Stimulated activated CD4-positive, alpha-beta T cell treated with anti-CD3 and anti-CD28 coated beads, Interleukin-1b, Interleukin-23, amount 100 ng/mL, for 1 hour (primary cell): ENCODE measurements at places on chromosomes 3 and 15.
A peak's percentile ranks its signal among the peaks of the same experiment; 100 is the strongest.

- no peak for DNase-seq
These were observed 12.5 kb downstream of the DPH6 start for GRCh38 chr15:35533130-35534110.

GRCh38 chr15:85324202-85324601 is 56.2 kb upstream of the AKAP13 start:
- no peak for DNase-seq

DNA sequence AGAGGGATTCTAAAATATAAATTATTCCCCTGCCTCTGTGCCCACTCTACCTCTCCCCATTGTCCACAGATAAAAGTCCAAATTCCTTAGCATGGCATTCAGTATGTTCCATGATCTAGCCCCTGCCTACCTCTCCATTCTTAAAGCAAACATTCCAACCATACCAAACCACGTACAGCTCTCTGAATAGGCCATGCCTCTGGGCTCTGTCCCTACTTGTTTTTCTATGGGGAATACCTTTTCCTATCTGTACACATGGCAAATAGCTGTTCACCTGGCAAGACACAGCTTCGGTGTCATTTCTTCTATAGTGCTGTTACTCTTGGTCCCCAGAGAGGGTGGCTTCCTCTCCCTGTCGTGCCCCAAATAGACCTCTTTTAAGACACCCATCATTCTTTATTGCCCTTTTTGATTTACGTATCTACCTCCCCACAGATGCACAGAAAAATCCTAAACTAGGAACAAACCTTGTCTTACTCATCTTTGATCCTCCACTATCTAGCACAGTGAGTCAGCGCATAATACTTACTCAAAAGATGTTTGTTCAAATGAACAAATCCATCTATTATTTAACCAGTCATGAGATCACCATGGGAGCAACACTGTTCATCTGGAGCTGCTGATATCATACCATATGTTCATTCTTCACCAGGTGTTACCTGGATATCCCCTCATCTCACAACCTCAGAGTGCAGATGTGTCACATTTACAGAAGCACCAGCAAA is 329.8 kb downstream of the THSD4 start:
- no peak for DNase-seq

GRCh38 chr3:195910499-195910845 is 2.1 kb upstream of the TNK2 start:
- DNase-seq: no peak

DNA sequence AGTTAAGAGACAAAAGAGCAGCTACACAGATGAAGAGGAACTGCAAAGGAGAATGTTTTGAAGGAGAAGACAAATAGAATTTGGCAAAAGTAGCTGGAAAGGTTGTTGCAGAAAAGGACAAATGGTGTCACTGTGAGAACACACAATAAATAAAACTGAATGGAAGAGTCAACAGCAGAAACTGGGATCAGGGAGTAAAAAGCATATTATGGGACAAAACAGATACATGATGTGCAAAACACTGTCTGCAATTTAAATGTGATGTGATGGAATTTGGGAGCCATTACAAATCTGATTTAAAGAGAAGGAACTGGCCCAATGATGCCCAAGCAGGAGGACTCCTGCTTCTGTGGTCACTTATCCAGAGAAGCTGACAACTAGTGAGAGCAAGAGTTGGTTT is 46.1 kb downstream of the CD47 start:
- DNase-seq: no peak

- DNase-seq: no peak
These were observed at the start of gene MAGEL2 for GRCh38 chr15:23647421-23648370. Gene MAGEL2 (minus strand): TSS chr15:23647867. CDS start chr15:23647742, 125 bp downstream.

DNA sequence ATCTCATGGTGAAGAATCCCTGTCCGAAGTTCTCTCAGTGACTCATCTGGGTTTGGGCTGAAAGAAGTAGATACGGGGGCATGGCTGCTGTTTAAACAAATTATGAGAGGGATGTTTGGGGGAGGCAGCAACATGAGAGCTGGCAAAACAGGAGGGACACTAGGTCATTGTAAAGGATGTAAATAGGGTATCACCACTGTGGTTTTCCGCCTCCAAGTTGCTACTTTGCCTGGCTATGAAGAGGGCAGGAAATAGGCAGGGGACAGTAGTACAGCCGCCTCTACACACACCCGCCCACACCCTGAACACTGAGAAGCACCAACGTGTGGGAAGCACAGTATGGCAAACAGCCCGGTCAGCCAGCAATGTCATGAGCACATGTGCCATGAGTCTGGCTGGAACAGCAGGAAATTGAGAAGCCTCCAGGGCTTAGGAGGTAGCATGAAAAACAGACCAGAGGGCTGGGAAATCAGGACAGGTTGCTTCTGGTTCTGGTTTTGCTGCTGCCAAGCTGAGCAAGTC is 17.1 kb downstream of the HEXA start:
- DNase-seq: no peak

- no peak for DNase-seq
These were observed 10.4 kb downstream of the PLA2G4E start for GRCh38 chr15:42010434-42010833.

GRCh38 chr3:33803894-33804526 is 5.6 kb downstream of the PDCD6IP start:
- no peak for DNase-seq

DNA sequence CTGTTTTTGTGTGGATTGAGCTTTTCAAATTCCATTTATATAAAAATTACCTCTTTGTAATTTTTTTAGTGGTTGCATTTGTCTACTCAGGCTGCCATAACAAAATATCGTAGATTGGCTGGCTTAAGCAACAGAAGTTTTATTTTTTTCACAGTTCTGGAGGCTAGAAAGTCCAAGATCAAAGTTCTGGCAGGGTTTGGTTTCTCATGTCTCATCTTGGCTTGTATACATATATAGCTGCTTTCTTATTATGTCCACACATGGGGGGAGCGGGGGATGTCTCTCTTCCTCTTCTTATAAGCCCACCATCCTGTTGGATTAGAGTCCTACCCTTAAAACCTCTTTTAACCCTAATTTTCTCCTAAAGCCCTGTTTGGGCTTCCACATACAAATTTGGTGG is 28.5 kb downstream of the MGA start:
- DNase-seq: no peak

- DNase-seq: no peak
These were observed 34.9 kb upstream of the CLK3 start for GRCh38 chr15:74580538-74581350.

DNA sequence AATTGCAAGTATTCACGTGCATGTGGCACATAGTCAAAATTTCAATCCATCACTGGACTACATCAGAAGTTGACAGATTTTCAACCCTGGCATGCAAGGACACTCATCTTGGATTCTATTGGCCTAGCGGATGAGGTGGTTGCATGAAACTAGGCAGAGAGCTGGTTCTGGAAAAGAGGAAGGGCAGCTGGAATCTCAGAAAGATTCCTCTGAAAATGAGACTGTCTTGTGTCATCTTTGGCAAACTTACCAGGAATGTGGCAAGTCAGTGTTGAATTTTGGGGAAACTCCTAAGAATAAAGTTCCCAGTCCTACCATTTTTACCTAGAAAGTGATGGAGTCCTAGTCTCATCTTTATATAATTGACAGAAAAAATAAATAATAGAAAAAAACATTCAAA is 384.3 kb upstream of the NR2F2 start:
- no peak for DNase-seq

GRCh38 chr15:42082823-42083604 is 11.3 kb downstream of the PLA2G4D start:
- no peak for DNase-seq

DNA sequence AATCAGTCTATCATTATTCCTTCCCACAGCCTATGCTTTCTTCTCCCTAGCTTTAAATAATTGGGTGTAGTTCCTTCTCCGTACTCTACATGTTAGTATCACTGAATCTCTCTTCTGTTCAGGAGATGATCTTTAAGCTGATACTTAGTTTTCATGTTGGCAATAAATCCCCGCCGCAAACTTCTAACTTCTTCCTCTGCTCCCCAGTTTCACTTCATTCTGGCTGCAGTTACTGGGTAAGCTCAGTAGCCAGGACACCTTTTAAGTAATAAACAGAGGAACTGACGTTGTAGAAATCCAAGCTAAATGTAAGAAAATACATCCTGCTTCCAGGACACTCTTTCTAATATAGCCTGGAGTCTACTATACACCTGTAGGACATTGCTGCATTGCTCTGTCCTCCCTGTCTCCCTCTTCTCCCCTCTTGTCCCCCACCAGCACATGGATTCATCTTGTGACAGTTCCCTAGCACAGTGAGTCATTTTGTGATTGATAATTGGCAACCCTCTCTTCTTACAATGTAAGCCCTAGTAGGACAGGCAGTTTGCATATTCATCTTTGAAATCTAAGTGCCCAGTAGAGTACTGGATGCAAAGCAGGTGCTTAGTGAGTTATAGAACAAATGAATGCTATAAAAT is 598.2 kb downstream of the UNC13C start:
- no peak for DNase-seq

DNA sequence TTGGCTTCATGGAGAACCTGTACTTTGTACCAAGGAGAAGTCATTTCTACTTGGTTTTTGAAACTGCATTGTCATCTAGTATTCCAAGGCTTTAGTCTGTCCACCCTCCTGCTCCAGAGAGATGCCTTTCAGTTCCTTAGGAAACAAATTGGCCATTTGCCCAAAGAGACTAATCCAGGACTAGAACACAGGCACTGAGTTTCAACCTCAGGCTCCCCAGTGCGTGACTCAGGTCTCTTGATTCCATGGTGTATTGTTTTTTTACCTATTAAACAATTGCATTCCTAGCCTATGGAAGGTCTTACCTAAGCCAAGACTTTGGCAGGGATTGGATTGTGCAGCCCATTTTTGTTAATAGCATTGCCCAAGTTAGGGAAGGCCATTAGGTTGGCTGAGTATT is 214.8 kb upstream of the CTDSPL start:
- no peak for DNase-seq

GRCh38 chr15:77901921-77902750 is 175.4 kb downstream of the TBC1D2B start:
- DNase-seq: no peak

GRCh38 chr3:131658115-131658514 is 155.3 kb upstream of the MRPL3 start:
- no peak for DNase-seq

DNA sequence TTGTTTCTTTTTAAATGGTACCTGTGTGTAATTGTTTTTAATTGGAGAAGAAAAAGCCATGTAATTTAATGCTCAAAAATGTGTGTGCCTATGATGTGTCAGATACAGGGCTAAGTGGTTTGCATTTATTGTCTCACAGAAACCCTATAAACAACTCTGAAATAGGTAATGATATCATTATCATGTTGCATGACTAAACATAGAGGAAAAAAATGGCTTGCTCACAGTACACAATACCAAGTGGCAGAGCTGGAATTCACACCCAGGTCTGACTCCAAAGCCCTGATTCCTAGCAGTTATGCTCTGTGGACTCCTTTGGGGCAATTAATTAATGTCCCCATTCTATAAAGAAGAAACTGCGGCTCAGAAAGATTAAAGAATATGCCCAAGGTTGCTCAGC is 237.4 kb upstream of the TRIM42 start:
- no peak for DNase-seq

GRCh38 chr15:74376226-74376625 is 8.8 kb upstream of the CYP11A1 start:
- no peak for DNase-seq

DNA sequence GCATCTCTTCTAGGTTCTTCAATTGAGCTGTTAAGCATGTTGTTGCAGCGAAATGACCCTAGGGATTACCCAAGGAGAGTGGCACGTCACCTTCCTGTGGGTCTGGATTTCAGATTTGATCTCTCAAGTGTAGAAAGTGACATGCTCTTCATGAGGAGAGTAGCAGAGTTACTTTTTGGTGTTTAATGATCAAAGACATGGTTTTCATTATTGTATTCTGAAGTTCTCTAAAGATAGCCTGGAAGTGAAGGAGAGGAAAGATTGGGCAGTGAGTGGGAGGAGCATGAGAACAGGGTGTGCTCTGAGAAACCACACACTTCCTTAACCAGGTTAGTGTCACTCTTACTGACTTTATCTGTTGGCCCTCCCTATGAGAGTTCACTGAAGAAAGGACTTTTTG is 153.6 kb downstream of the AKAP13 start:
- no peak for DNase-seq

GRCh38 chr3:69282181-69282580 is 103.7 kb downstream of the FRMD4B start:
- peak; percentile 44 for DNase-seq
